ENCODE measurements at places on chromosomes 6 and 20.

DNA sequence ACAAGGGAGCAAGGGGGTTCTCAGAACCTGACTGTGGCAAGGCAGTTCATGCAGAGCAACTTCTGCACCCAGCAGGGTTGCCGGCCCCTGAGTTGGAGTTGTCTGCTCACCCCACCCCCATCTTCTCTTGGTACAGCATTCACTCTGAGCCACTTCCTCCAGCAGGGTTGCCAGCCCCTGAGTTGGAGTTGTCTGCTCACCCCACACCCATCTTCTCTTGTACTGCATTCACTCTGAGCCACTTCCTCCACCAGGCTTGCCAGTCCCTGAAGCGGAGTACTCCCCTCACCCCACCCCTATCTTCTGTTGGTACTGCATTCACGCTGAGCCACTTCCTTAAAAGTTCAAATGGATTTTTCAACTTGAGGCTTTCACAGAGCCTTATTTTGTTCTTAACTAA lies 79.7 kb upstream of the SYNDIG1 start:
- peak; percentile 71 for DNase-seq

- DNase-seq: no peak
Observed at GRCh38 chr6:162581988-162582780, 145.4 kb downstream of the PRKN start.

DNA sequence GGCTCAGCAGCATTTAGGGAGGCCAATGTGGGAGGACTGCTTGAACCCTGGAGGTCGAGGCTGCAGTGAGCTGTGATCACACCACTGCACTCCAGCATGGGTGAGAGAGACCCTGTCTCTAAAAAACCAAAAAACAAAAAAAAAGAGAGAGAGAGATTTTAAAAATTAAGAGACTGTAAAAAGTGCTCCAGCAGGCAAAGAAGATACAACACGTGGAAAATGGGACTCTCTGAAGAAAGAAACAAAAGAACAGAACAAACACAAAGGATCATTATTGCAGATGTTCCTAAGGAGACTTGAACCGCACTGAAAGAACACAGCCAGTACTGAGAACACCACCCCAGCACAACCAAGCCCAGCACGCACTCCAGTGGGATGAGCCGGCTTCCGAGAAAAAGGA lies 74.2 kb downstream of the TAF4 start:
- DNase-seq: no peak

- no peak for DNase-seq
Observed at GRCh38 chr6:25635886-25636317, 16.1 kb upstream of the SCGN start.

- DNase-seq: no peak
Observed at GRCh38 chr6:153045271-153045670, 42.8 kb upstream of the MTRF1L start.
